ENCODE measurements at places on chromosomes 1 and 21.

- DNase-seq, result no peak
These were observed 1.0 kb downstream of the RNF223 start for GRCh38 chr1:1072849-1073742.

DNA sequence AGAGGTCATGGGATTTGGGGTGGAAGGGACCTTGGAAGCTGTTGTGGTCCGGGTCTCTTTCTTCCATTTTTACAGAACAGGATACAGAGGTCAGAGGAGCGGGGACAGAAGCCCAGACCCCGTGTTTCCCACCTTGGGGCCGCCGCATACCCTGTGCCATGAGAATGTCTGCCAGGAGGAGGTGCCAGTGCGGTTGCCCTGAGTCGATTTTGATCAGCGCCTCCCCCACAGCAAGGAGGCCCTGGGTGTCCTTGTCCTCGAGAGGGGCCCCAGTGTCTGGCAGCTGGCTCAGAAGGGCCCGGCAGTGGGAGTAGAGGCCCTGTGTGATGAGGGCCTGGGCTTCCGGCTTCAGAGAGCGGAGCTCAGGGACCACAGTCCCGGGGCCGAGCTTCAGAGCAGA is 12.3 kb upstream of the MMEL1 start:
- DNase-seq, result no peak

DNA sequence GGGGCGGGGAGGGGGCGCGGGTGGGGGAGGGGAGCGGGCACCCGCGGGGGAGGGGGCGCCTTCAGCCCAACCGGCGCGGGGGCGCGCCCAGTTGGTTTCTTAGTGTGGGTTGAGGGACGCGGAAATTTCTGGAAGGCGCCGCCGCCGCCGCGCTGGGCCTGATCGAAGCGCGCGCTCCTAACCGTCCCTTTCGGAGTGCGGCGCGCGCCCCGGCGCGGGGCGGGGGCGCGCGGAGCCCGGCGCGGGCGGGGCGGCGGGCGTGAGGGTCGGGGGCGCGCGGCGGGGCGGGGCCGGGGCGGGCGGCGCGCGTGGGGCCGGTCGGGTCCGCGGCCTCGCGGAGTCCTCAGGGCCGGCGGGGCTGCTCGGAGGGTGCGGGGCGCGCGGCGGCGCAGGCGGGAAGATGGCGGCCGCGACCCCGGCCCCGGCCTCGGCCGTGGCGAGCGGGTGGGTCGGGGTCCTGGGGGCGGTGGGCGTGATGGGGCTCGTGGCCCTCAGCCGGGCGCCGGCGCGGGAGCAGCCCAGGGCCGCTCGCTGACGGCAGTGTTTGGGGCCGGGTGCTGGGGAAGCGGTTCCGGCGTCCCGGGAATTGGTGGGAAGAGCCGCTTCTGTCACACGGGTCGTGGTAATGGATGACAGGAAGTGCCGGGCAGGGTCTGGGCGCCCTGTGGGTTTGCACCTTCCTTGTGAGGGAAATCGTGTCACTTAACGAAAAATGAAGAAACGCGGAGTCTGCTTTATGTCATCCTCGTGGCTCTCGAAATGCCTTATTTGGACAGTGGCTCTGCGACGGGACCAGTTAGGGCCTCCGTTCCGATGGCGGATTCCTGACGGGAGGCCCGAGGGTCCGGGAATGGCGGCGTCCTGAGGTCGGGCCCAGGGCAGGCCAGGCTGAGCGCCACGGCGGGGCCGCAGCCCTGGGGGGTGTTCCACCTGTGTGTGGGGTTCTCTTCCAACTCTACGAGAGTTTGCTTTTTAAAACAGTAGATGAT is 764 bp downstream of the PKNOX1 start:
- peak; percentile 61 for DNase-seq

- peak; percentile 79 for DNase-seq
These were observed 142.8 kb downstream of the ETS2 start for GRCh38 chr21:38948377-38949069.

- no peak for DNase-seq
These were observed 36.8 kb upstream of the DUSP10 start for GRCh38 chr1:221778535-221779142.

DNA sequence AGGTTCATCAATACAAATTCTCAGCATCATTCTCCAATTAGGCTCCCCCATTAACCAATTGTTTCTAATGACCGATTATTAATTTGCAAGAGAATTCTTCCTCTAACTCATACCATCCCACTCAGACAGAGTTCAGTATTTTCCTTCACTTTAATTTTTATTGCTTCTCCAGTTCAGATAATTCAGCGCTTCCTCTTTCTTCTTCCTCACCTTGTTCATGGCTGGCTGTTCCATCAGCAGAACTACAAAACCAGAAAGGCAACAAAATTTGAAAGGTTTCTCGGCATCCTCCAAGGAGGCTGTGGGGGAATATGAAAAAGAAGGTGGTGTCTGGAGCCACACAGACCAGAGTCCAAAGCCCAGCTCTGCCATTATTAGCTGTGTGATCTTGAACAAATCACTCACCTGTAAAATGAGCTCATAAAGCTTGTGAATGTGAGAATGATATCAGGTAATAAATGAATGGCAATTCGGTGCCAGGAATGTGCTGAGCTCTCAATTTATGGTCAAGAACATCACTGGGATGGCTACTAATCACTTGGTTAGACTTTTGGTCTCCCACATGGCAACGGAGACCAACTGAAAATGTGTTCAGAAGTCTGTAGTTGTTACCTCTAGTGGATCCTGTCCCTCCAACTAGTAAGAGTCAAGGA is 11.7 kb upstream of the ZNF436 start:
- DNase-seq, result no peak

- no peak for DNase-seq
These were observed 671 bp downstream of the DNAJC11 start for GRCh38 chr1:6700853-6701436.

DNA sequence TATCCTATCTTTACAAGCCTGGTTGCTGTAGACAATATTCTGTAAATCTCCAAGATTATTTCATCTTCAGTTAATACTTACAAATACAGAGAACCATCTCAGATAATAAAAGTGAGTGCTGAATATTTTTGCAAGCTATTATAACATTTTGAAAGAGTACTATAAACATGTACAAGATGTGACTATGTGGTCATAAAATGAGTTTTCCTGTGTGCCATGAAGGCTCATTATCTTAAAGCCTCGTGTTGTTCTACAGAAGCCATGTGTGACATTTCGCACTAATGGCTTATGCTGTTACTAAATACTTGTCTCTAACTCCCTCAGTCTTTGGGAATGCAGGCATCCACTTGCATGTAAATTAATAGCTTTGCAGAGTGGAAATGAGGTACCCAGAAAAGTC is 48.3 kb downstream of the SAMSN1 start:
- DNase-seq, result no peak

DNA sequence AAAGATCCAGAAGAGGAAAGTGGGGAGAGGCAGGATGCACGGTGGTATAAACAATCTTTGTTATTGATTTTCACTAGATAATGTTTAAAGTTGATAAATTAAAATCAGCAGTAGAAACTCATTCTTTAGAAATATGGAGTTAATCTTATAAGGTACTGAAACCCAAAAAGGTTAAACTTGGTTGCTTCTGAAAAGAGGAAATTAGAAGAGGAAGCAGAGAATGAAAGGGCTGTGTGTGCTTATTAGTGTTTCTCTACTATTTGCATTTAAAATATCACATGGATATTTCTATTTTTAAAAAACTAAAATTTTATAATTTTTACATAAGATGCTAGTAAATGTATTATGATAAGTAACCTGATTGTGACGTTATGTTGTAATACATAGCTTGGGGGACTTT is 24.4 kb downstream of the C1orf141 start:
- DNase-seq, result no peak

DNA sequence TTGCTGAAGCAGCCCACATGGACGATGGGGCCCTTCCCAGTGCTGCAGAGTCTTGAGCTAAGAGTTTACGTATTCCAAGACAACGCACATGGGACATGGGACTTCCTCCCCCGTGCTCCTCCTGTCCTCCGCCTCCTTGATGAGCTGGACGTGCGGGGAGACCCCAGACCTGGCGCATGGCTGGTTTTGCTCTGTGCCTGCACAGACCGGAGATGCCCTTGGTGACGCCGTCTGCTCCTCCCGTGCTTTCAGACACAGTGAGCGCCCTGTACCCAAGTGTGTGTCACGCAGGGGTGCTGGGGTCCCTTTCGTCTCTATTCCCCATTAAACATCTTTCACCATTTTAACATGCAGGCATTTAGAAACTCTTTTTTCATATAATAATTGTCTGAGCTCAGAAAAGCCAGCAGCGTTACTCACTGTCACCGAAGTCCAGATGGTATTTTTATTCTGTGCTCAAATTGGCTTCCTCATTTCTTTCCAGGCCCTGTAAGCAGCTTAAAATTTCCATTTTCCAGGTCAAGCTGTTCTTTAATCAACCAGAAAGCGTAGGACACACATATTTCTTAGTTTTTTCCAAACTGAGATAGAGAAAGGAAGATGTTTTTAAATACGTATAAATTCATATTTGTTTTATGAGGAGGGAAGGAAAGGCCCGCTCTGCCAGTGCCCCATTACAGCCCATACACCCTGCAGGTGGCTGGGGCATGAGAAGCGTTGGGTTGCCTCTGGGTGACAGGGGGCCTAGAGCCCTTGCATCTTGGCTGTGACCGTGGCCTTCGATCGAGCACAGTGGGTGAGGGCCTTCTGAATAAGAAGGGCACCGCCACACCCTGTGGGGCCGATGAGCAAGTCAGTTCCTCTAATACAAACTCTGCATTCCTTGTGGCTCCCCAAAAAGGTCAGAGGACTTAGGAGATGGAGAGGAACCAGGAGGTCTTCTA is 17.9 kb upstream of the ZBTB21 start:
- peak; percentile 17 for DNase-seq

DNA sequence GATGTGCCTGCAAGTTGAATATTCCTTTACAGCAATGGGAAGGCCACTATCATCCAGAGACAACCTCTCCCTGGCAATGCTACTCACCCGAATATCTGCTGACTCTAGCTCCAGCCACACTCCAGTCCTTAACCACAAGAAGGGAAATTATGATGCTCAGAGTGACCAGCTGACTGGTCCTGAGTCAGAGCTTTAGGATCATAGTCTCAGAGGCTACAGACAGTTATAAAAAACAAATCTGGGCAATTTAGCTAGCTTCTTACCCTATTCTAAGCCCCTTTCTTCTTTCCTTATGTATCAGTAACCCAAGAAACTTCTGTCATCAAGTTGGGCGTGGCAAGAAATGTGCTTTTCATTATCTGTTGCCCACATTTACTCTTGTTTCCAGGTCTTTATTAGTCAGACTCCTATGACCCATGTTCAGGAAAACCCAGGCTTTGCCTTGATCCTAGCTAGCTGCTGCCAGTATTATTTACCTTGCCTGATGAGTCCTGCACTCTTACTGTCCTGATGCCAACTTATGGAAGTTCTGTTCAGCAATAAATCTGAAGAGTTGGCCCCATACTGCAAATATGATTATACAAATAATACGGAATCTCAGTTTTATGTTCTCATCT is 207.0 kb downstream of the TTLL7 start:
- peak; percentile 56 for DNase-seq

- DNase-seq, result no peak
These were observed 7.9 kb downstream of the RNU5D-1 start for GRCh38 chr1:44723064-44723463.

GRCh38 chr1:15191770-15192169 is 38.2 kb downstream of the TMEM51 start:
- no peak for DNase-seq

- no peak for DNase-seq
These were observed 16.4 kb downstream of the RIMS3 start for GRCh38 chr1:40648928-40649591.

DNA sequence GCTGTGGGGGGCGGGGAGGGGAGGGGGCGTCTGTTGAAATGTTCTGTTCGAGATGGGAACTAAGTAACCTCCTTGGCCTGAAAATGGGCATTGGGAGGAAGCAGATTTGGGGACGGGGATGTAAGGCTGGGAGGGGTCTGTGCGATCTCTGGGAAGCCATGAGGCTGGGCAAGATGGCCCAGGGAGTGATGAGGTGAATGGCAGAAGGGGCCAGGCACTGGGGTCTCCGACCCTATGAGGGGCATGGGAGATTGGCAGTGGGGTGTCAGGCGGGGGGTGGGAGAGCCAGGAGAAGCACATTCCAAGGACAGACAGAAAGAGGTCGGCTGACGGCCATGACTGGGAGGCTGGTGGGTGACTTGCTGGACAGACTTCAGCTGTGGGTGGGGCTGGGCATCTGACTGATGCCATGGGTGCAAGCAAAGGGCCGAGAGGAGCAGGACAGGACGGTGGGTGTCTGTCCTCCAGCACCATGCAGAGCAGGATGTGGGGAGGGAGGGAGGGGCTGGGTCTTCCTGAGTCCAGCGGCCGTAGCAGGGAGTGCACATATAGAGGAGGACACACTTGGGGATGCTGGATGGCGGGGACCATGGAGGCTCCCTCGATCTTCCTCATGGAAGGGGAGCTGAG is 30.0 kb upstream of the COL18A1 start:
- DNase-seq, result no peak

DNA sequence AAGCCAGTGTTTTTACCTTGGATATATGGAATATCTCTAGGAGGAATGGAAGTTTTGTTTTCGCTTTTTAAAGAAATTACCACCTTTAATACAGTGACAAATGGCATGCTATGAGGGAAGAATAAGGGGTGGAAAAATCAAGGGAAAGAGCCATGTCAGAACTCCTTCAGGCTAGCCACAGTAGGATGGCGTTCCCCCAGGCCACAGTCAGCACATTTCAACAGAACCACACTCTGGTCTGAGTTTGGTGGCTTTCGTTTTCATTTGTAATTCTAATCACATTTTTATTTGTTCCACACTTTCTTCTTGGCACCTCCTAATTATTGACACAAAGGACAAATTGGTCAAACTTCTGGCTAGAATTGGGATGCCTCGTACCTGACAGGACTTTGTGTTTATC is 60.3 kb upstream of the RCOR3 start:
- DNase-seq, result no peak

DNA sequence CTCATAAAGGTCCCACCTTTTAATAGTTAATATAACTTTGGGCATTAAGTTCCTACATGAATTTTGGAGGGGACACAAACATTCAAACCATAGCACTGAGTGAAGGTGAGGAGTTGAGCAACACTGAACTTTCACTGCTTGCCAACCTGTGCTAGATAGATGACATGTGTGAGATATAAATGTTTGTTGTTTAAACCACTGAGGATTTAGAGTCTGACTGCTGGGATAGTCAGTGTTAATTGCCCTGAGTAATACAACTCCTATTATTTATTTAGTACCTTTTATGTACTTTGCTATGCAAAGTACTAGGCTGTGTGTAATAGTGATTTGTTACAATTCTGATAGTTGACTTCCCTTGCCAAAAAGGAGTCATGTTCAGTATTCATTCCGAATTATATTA is 32.4 kb upstream of the SLC16A1 start:
- DNase-seq, result no peak

Measured in AG10803 (cell line).